ENCODE measurements at places on chromosomes 5 and 9.

DNA sequence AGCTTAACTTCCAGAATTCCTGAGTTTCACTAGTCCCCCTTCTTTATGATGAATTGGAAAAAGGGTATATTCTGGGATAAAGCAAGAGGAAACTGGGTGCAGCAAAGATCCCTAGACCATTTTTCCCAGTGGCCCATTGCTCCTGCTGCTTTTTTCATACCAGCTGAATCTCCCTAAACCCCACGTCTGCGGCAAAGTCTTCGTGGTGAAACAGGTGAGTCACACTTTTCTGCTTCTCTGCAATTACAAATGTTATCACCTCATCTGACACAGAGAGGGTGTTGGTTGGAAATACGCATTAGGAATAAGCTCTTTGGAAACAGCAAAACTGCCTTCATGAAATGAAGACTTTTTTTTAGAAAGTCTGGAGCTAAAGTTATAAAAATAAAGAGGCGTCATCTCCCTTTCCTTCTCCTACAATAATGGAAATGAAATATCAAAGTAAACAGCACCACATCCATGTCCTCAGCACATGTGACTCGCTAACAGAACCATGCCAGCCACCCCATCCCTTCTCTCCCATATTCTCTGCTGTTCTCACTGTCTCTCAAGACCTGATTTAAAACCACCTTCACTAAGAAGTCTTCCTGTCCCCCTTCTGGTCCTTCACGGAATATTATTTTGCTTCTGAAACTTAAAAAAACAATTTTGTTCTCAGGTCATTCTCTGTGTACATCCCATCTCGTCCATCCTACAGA, 39.5 kb upstream of the GLRX start:
- DNase-seq, result no peak

DNA sequence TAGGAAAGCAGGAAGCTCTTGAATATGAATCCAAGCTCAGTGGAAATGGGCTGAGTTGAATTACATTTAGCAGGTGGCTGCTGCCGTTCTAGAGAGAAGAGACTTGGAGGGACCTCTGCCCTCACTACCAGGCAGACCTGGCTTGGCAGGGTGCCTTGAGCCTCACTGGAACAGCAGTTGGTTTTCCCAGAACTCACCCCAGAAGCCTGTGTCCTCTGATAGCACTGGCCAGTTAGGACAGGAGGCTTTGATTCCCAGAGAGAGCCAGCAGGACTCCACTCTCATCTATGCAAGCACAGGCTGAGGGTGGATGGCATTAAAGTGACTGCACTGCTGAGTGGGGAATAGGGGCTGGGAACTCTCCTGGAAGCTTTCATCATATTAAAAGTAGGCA, 54.8 kb downstream of the PWWP2A start:
- peak; percentile 9 for DNase-seq

GRCh38 chr5:22053195-22053594, 799.9 kb downstream of the CDH12 start:
- no peak for DNase-seq

GRCh38 chr9:115691693-115692092, 461.9 kb upstream of the PAPPA start:
- no peak for DNase-seq

DNA sequence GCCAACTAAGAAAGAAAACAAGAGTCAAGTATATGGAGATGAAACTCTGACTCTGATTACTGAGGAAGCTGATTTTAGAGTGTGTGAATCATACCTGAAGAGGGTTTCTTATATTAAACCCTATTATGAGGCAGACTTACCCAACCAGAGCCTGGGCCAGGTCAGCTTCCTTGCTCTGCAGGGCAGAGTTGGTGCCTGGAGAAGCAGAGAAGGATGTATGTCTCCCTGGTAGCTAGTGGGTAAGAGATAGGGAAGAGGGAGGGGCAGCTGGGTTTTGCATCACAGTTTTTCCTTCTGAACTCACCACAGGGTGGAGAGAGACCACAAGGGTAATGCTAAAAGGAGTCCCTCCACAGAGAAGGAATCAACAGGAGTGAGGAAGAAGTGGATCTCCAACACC, 104.1 kb downstream of the CMYA5 start:
- DNase-seq, result no peak

DNA sequence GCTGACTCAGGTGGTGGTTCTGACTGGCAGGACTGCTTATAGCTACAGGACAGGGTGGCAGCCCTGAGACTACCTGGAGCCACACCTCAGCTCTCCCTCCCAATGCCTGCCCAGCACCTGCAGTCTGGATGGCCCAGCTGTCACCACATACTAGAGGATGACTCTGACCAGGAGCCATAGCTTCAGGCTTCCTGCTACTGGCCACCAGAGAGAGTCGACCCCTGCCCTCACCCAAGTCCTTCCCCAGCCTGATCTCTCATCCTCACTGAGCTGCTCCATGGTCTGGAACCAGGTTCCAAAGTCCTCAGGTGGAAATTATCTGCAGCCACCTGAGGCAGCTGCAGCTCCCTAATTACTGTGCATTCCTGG, 25.6 kb upstream of the TDRD7 start:
- no peak for DNase-seq

GRCh38 chr9:106757514-106757913, 105.5 kb upstream of the ZNF462 start:
- no peak for DNase-seq

DNA sequence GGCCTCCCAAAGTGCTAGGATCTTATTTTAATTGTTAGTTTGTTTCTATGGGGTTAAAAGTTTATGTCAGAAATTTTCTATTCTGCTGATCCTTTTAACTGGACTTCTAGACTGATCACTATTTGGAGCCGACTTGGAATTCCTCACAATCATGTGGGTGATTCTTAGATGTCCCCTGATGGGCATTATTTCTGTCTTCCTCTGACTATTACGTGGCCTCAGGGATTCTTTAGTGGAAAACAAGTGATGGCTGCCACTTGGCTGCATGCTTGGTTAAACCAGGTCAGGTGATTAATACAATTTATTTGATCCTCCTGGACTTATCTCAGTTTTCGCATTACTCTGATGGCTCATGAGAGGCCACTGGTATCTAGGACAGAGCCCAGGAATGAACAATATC, 32.2 kb upstream of the OR2S2 start:
- DNase-seq, result no peak

DNA sequence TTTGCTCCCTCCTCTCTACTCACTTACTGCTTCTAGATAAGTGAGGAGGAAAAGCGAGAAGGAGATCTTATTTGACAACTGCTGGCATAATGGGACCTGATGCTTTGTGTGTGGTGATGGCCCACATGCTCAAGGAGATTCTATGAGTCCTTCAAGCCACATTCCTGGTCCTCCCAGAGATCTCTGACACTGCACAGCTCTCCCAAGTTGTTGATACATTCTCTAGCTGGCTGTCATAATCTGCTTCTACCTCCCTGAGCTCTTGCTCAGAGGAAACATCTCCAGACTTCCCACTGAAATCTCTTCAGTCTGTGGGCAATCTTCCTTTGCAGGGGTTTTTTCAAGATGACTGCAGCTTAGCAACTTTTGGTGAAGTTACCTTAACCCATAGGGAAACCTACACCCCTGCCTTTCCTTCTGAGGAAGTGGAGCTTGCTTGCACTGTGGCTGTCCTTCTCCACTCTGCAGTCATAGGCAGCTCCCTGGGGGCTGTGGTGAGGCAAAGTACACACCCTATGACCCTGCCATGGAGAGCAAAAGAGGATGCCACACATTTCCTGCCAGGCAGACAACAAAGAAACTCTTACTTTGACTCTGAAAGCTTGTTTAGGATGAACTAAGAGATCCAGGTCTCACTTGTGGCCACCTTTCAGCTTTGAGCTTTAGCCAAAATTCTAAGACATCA, 163.8 kb downstream of the TMEM38B start:
- DNase-seq, result no peak

DNA sequence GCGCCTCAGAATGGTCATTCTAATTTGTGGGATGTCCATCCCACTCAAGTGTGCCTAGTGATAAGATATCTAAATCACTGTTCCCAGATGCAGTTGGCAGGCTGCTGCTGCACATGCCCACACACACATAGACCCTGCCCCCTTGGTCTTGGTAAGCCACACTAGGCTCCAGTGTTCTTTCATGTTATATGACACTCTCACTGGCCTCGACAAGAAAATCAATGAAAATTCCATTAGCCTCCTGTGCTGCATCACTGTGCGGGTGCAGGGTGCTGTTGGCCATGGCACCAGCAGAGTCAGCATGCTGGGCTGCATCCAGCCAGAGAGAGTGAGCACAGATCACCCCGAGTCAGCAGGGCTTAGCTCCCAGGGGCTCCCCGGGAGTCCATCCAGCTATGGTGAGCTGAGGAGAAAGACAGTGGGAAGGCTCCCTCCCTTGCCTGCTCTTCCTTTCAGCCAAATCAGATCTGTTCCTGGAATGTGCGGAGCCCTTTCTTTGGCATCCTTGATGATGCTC, 59.9 kb downstream of the ABLIM3 start:
- DNase-seq, result no peak

GRCh38 chr5:121160591-121160990, 691.1 kb upstream of the FTMT start:
- no peak for DNase-seq

DNA sequence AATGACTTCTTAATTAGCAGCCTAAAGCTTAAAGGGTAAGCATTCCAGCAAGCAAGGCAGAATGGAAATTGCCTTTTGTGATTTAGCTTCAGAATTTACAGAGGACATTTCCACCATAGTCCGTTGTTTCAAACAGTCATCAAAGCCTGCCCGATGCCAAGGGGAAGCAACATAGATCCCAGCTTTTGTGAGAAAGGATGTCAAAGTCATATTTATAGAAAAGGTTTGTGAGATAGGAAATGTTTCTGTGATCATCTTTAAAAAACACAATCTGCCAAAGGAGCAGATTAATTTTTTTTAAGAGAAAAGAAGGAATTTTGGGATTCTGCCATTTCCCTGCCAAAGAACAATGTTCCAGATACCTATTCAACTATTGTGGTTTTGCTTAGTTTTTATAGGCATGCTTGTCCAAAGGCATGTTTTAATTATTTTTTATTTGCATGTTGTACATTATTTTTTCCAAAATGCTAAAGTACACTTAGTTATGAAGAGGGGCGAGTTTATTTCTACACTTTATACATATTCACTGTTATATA, 346.9 kb downstream of the ZNF608 start:
- DNase-seq, result no peak

- DNase-seq, result no peak
Observed at GRCh38 chr9:101397746-101398067, 711 bp downstream of the MRPL50 start.

DNA sequence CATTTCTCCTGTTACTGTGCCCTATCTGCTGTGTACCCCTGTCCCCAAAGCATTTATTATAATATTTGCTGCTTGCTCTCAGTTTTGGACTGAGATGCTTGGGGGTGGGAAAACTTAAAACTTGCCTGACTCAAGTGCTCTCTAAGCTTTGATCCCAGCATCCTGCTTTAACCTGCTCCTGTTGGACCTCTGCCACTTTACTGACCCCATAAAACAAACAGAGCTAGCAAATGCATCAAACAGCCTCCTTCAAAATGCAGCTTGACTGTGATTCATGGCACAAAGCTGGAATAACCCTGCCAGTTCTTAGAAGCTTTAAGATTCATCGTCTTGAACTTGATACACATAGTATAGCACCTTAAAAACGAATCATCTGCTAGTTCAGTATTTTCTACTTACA, 212.5 kb downstream of the DEPDC1B start:
- no peak for DNase-seq

DNA sequence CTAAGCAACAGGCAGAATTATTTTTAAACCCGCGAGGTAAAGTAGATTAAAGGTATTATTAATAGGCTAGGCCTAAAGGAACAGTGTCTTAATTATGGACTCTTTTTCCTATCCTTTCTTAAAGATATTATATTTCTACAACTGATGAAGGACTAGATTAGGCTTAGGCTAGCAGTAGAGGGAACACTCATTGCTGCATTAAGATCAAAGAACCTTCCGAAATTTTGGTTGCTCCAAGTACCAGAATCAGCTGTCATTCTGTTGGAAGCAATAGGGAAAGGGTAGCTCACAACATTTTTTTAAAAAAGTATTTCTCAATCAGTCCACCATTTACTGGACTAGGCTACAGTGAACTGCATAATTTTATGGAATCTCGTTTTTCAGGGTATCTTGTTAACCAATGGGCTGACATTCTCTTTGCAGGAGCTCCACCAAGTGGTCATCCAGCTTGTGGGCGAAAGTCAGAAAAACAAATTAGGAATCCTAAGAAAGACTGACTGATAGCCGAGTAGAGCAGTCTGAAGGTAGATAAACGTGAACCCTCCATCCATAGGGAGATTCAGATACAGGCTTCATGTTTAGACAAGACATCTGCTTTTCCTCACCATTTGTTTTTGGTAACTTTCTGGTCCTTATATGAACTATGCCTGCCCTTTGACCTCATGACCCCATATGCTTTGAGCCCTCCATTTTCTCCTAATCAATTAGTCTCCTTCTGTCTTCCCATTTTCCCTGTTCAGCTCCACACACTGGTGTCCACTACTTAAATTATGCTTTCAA, 103.6 kb upstream of the CHD1 start:
- no peak for DNase-seq

- DNase-seq, result no peak
Observed at GRCh38 chr9:99003308-99003707, 59.6 kb downstream of the COL15A1 start.

- no peak for DNase-seq
Observed at GRCh38 chr5:2205185-2205585, 322.5 kb upstream of the IRX4 start.

GRCh38 chr5:123950701-123951581, 439.0 kb downstream of the CSNK1G3 start:
- DNase-seq, result no peak

- no peak for DNase-seq
Observed at GRCh38 chr5:73496984-73497457, 1.2 kb upstream of the BTF3 start.

- no peak for DNase-seq
Observed at GRCh38 chr9:132171702-132172101, 9.8 kb downstream of the NTNG2 start.

- DNase-seq, result no peak
Observed at GRCh38 chr5:151195622-151196021, 28.3 kb downstream of the CCDC69 start.

DNA sequence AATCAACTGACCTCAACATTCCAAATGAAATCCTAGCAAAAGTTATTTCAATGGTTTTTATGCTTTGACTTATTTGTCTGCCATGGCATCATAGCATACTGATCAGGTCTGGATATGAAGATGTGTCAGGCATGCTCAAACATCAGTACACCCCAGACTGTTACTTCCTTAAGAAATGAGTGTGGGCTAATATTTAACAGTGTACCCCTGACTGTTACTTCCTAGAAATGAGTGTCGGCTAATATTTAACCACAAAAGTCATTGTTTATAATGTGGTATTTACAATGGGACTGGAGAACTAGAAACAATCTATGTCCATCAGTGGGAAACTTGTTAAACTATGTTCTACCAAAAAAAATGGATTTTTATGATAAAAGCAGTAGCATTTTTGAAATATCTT, 38.1 kb upstream of the HNRNPA0 start:
- DNase-seq, result no peak

- DNase-seq, result no peak
Observed at GRCh38 chr5:68181039-68181599, 34.4 kb upstream of the PIK3R1 start.

- no peak for DNase-seq
Observed at GRCh38 chr5:132245593-132245992, 11.9 kb upstream of the PDLIM4 start.

GRCh38 chr9:132546148-132547051, 36.0 kb upstream of the BARHL1 start:
- DNase-seq, result no peak

Data from substantia nigra (tissue), 51 donors.